ENCODE measurements at places on chromosomes 1 and 21.

- no peak for DNase-seq
Observed at GRCh38 chr1:68093737-68094136, 43.3 kb upstream of the DIRAS3 start.

DNA sequence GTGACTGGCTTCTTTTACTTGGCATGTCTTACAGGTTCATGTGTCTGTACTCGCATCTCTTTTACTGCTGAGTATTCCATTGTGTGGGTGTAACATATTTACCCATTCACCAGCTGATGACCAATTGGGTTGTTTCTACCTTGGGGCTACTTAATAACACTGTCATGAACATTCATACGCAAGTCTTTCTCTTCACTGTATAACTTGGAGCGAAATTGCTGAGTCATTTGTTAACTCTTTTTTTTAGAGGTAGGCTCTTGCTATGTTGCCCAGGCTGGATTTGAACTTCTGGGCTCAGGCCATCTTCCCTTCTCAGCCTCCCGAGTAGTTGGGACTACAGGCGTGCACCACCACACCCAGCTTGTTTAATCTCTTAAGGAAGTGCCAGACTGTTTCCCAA, 6.5 kb downstream of the PYCR2 start:
- DNase-seq, result no peak

DNA sequence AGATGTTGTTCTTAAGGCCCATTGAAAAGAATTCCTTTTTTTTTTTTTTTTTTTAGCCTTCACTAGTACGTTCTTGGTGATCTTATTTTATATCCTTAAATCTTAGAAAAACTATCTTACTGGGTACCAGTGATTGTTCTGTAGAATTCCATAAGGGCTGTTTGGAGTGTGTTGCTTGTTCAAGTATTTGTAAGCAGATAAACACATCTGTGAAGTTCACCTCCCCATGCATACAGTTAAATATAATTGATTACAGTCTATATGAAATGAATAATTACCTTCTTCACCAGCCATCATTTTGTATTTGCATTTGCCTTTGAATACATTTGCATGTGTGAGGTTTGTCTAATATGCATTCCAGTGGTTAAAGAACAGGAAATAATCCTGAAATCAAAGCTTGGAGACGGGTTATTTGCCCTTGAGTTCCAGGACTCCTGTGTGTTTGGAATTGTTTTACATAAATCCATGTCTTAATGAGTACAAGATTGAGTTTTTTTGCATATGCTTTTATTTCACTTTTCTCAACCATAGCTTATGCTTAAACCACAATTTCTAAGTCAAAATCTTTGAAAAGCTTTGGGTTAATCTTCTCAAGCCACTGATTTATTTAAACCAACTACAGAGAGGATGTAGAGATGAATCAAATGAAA, 73.1 kb downstream of the VPS13D start:
- DNase-seq, result no peak

DNA sequence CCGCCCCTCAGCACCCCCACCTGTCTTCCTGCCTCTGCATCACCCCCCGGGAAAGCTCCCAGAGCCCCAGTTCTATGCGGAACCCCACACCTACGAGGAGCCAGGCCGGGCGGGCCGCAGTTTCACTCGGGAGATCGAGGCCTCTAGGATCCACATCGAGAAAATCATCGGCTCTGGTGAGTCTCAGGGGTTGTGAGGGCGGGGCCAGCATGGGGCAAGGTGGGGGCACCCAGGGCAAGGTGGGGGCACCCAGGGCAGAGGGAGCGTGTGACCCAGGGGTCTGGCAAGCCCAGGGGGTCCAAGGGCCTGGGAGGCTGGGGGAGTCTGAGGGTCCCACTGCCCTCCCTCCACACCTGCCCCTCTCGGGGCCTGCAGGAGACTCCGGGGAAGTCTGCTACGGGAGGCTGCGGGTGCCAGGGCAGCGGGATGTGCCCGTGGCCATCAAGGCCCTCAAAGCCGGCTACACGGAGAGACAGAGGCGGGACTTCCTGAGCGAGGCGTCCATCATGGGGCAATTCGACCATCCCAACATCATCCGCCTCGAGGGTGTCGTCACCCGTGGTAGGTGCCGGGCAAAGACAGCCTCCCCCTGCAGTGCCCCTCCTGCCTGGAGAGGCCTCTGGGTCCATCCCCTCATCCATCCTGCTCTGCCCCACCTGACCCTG, 34.1 kb downstream of the EPHA8 start:
- no peak for DNase-seq

DNA sequence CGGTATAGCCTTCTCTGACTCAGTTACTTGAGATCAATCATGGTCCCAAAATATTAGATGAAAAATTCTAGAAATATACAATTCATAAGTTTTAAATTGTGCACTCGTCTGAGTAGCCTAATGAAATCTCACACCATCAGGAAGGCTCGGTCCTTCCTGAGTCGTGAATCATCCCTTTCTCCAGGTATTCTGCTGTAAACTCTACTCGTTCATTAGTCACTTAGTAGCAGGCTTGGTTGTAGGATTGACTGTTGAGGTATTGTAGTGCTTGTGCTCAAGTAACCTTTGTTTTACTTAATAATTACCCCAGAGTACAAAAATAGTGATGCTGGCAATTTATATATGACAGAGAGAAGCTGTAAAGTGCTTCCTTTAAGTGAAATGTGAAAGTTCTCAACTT, 238.7 kb downstream of the OLFM3 start:
- DNase-seq, result no peak

- no peak for DNase-seq
Observed at GRCh38 chr21:44093761-44094160, 13.4 kb upstream of the PWP2 start.

GRCh38 chr1:15323351-15323988, 76.4 kb downstream of the FHAD1 start:
- DNase-seq, result no peak

DNA sequence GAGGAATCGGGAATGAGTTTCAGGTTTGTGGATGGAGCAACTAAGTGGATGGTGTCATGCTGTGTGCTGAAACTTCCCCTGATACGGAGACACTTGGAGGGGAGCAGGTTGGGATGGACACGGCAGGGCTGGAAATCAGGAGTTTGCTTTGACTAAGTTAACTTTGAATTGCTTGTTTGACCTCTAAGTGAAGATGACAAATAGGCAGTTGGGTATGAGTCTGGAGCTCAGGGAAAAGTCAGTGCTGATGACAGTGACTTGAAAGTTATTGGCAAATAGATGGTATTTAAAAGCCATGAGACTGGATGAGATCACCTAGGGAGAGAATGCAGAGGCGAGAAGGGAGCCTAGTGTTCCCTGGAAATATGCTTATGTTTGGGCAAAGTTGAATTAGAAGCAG, 12.8 kb upstream of the ZSCAN20 start:
- no peak for DNase-seq

DNA sequence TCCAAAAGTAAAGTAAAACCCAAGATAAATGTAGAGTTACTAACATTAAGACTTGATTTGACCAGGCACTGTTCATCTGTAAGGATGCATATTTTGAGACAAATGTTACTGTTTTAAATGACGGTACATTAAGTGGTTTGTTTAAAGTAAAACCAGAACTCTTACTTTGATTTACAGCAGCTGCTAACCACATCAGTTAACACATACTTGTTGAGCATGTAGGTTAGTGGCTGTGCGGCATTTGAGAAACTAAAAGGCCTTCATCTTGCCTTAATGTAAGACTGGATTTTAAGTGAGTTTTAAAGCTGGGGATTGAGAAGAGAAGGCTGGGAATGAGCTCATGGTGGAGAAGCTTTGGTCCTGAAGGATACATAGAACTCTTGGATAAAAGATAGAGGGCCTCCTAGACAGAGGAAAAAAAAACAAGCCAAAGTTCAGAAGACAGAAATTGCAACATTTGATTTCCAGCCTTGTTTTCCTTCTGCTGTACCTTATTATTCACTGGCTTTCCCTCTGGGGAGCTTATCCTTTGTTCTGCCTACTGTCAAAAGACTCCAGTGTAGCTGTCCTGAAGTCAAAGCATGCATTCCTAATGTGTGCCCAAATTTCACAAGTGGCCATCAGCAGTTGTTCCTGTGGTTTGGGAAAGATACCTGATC, 66.6 kb downstream of the MTR start:
- DNase-seq, result no peak

DNA sequence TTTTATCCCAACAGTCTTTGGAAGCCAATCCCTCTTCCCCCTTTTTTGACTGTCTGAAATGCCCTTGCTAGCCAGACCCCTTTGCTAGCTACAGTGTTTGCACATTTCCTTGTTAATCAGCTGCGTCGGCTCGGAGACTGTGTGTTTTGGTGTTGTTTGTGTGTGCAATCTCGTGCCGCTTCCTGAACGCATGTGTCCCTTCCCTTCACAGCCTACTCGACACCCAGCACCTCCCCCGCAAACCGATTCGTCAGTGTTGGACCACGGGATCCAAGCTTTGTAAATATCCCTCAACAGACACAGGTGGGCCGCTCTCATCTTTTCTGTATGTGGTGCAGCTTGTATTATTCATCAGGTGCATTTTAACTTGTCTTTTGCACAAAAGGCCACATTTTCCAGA, 298.7 kb downstream of the TM2D1 start:
- no peak for DNase-seq

DNA sequence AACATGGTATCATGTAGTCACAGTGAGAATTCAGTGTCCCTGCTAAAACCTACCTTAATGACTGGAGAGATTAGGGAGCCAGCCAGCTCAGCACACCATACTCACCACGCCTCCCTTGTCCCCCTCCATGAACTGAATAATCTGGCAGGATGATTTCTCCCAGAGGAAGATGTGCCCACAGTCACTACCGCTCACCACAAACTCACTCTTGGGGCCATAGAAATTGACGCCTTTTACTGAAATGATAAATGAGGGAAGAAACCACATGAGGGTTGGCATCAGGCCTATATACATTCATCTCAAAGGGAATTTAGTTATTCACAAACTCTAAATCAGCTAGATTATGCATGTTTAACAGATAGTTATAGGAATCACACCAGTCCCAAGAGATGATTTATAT, 17.4 kb downstream of the PEA15 start:
- DNase-seq, result no peak

- no peak for DNase-seq
Observed at GRCh38 chr1:114671939-114672275, 2.1 kb upstream of the DENND2C start.

DNA sequence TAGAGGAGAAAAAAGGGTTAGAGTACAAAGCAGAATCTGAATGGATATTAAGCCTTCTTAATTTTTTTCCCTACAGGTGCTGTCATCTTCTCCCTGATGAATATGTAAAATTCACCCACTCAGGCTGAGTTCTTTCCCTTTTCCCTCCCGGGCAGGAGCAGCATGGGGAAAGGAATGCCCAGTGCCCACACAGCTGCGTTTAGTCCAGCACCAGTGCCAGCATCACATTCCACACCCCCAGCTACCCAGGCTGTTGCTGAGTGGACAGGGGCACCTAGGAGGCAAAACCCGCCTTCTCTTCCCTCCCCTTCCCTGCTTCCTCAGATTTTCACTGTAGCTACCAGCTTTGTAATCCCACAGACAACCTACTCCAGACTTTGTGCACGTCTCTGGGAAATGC, 3.4 kb upstream of the CADM3 start:
- no peak for DNase-seq

- no peak for DNase-seq
Observed at GRCh38 chr1:161511018-161511755, 5.9 kb downstream of the FCGR2A start.

GRCh38 chr1:82492159-82492558, 691.4 kb downstream of the ADGRL2 start:
- DNase-seq, result no peak

All from cerebellar nuclear complex (tissue), 1 donor.